ENCODE measurements at places on chromosomes 13 and 19.

DNA sequence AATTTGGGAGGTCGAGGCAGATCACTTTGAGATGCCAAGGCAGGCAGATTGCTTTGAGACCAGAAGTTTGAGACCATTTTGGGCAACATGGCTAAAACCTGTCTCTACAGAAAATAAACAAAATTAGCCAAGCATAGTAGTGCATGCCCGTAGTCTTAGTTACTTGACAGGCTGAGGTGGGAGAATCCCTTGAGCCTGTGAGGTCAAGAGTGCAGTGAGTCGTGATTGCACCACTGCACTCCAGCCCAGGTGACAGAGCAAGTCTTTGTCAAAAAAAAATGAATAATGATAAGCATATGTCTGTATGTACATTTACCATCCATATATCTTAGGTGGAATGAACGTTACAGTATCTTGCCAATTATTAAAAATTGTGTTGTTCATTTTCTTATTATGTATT is 2447.7 kb downstream of the PCDH9 start:
- DNase-seq, result no peak

DNA sequence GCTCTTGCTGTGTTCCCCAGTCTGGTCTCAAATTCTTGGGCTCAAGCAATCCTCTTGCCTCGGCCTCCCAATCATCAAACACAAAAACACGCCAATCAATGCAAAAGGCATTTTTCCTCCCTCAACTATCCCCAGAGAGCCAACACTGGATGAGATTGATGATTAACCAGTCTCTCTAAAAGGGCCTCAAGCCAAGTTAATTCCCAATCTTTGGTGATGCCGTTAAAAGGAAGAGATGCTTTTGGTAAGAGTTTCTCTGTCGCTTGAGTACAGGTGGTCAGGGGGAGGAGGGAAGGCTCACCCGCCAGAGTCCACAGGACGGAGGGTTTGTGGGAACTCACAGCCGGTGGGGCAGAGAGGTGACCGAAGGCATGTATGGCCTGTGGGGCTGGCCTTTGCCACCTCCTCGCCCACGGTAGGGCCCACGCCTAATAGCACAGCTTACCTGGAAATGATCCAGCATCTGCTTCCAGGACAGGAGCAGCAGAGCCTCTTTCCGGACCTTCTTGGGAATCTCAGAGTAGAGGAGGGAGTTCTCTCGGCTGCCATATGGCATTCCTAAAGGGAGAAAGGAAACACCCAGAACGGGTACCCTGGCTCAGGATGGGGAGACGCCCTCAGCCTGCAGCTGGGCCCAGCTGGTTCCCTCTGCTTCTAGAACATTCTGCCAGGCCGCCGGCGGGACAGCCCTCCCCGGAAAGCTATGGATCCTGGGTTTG is 18.1 kb downstream of the DPP9 start:
- no peak for DNase-seq

DNA sequence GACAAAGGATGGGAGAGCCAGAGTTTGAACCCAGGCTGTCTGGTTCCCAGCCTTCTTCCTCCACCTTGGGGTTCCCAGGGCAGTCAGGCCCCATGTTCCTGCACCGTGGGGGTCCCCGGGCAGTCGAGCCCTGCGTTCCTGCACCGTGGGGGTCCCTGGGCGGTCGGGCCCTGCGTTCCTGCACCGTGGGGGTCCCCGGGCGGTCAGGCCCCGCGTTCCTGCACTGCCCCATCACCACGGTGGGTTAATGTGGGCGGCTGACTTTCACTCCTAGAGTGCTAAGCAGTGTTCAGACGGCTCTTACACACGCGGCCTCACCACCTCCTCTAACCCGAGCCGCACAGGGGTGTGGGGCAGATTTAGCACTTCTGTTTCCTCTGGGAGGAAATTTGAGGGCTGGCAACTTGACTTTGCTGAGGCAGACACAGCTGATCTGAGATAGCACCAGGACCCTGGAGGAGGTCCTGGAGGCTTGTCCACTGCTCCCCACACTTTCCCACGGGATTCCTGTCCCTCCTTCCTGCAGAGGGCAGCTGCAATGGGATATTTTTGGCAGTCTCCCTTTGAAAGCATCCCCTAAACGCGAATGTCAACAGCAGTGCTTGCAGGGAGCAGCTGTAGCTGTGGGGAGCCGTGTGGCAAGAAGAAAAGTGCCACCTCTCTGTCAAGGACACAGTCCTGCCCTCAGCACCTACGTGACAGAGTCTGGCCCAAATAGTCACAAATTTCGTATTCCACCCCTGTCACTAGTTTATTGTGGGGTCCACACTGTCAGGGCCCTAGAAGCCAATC is 239.4 kb downstream of the TEX29 start:
- no peak for DNase-seq

- DNase-seq, result no peak
These were observed 7.5 kb downstream of the RINL start for GRCh38 chr19:38870612-38871011.

- no peak for DNase-seq
These were observed 809.5 kb upstream of the SLITRK6 start for GRCh38 chr13:86608701-86609100.

GRCh38 chr13:110641055-110642015 is 26.0 kb downstream of the NAXD start:
- no peak for DNase-seq

- DNase-seq, result no peak
These were observed 199.5 kb upstream of the ZNF536 start for GRCh38 chr19:30172613-30173242.

- DNase-seq, result no peak
These were observed 511.3 kb downstream of the MYO16 start for GRCh38 chr13:109140479-109141349.

GRCh38 chr13:113874579-113875428 is 10.9 kb upstream of the GAS6 start:
- no peak for DNase-seq

All from stimulated activated CD8-positive, alpha-beta memory T cell treated with anti-CD3 and anti-CD28 coated beads, Interleukin-4, amount 100 ng/mL, for 48 hours (primary cell).